ENCODE measurements at places on chromosomes 5 and 9. TPM values are rescaled to one million over a fixed set of nuclear protein-coding genes. Genes with fewer than 3 reads are reported as not detected.
A peak's percentile ranks its signal among the peaks of the same experiment; 100 is the strongest.

- no peak for DNase-seq
Measured at GRCh38 chr5:83157163-83157562, 79.8 kb downstream of the XRCC4 start.

DNA sequence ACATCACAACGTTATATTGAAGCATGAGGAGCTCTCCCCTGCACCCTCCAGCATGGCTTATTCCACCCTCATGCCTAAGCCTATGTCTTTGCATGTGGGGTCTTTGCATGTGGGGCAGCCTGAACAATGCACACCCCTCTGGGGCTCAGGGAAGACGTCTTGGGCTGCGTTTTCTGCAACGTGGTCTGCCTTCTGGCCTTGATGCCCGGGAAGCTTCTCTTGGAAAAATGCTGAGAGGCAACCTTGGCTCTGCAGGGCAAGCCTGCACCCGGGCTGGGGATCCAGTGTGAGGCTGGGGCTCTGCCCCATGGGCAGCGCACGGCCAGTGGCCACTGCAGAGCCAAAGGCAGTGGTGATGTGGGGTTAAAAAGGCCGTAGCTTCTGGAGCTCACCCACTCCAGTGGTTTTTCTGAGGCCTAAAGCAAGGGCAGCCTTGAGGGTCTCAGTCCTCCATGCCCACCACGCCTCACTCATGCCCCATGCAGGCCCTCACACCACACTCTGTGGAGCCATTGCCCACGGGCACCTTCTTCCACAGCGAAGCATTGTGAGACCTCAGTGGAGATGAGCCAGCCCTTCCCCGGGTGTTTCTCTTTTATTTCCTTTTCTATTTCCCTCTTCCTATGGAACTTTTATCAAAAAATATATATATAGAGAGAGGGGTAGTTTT, 112.2 kb downstream of the MRPL36 start:
- no peak overlapping the region for H3K4me3 ChIP-seq
- no peak overlapping the region for H3K27ac ChIP-seq
- H3K36me3 ChIP-seq, result peaks cover 3% of the 10 kb centered on the region
- peaks cover 13% of the 10 kb centered on the region for H3K27me3 ChIP-seq
- DNase-seq, result no peak
- H3K4me1 ChIP-seq, result no peaks in the 10 kb centered on the region

- H3K4me3 ChIP-seq, result no peak overlapping the region
- no peak overlapping the region for H3K27ac ChIP-seq
- H3K4me1 ChIP-seq, result no peaks in the 10 kb centered on the region
- H3K27me3 ChIP-seq, result no peaks in the 10 kb centered on the region
Measured at GRCh38 chr5:126575644-126576043, 19.4 kb downstream of the ALDH7A1 start.

DNA sequence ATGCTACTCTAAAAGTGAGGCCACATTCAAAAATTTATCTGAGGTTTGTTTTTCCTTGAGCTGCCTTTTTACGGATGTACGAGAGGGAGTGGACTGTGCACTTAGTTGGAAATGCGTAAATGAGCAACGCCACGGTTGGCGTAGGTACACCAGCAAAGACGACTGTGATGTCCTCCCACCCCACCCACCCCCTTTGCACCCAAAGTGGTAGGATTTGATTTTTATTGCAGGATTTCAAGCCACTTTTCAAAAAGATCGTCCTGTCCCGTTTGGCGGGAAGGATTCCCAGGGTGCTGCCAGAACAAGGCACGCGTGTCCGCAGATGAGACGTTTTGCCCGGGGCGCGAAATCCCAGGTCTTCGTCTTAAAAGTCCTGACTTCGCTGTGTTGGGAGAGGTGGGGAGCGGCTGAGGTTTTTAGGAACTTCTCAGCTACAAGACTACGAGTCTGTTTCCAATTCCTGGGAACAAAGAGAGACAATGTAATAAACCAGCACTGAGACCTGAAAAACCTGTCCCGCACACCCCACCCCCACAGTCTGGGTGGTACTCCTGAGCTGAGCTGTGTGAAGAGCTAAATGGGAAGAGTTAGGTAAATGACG, 1.0 kb upstream of the TLE1 start:
- peaks cover 16% of the 10 kb centered on the region for H3K4me1 ChIP-seq
- no peaks in the 10 kb centered on the region for H3K36me3 ChIP-seq
- peak overlapping the region; percentile 96 for H3K4me3 ChIP-seq
- DNase-seq, result no peak
- H3K27ac ChIP-seq, result peak overlapping the region; percentile 84

- H3K27me3 ChIP-seq, result no peaks in the 10 kb centered on the region
- no peak overlapping the region for H3K4me3 ChIP-seq
- H3K27ac ChIP-seq, result peak overlapping the region; percentile 22
- DNase-seq, result no peak
- H3K4me1 ChIP-seq, result peaks cover 12% of the 10 kb centered on the region
Measured at GRCh38 chr5:32273821-32274220, 38.9 kb downstream of the MTMR12 start.

- H3K4me1 ChIP-seq, result peaks cover 13% of the 10 kb centered on the region
- H3K27me3 ChIP-seq, result no peaks in the 10 kb centered on the region
- no peak overlapping the region for H3K27ac ChIP-seq
- H3K4me3 ChIP-seq, result no peak overlapping the region
- no peak for DNase-seq
Measured at GRCh38 chr5:173140769-173141168, 3.6 kb upstream of the BNIP1 start.

- no peak overlapping the region for H3K4me3 ChIP-seq
- no peaks in the 10 kb centered on the region for H3K36me3 ChIP-seq
- no peaks in the 10 kb centered on the region for H3K4me1 ChIP-seq
- DNase-seq, result no peak
Measured at GRCh38 chr5:158966716-158967115, 133.0 kb downstream of the EBF1 start.

DNA sequence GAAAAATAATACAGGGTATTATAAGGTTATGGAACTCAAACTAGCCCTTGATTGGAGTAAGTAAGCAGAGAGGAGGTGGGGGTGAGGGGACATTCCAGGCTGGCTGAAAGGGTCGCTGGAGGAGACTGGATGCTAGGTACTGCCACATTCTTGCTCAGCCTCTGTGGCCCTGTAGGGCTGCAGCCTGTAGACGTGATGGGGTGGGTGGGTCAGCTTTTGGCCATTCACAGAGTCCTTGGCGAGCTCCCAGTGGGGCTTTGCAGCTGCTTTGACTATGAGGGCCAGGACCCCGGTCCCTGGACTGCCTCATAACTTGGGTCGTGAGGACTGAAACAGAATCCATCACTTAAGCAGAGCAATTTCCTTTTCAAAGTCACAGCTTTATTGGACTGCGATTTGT, 4.2 kb upstream of the GDNF start:
- no peak for DNase-seq
- H3K27ac ChIP-seq, result no peak overlapping the region
- peaks cover 20% of the 10 kb centered on the region for H3K27me3 ChIP-seq
- H3K36me3 ChIP-seq, result no peaks in the 10 kb centered on the region
- H3K4me1 ChIP-seq, result no peaks in the 10 kb centered on the region

- peaks cover 7% of the 10 kb centered on the region for H3K4me1 ChIP-seq
- no peak overlapping the region for H3K27ac ChIP-seq
- H3K36me3 ChIP-seq, result peaks cover 6% of the 10 kb centered on the region
- H3K4me3 ChIP-seq, result peak overlapping the region; percentile 3
Measured at GRCh38 chr9:96720435-96720834, 57.5 kb downstream of the ZNF510 start.

GRCh38 chr5:154575546-154576428, 97.8 kb upstream of the HAND1 start:
- H3K27ac ChIP-seq, result no peak overlapping the region
- no peak overlapping the region for H3K4me3 ChIP-seq
- H3K27me3 ChIP-seq, result peaks cover 34% of the 10 kb centered on the region
- no peaks in the 10 kb centered on the region for H3K36me3 ChIP-seq
- no peak for DNase-seq

DNA sequence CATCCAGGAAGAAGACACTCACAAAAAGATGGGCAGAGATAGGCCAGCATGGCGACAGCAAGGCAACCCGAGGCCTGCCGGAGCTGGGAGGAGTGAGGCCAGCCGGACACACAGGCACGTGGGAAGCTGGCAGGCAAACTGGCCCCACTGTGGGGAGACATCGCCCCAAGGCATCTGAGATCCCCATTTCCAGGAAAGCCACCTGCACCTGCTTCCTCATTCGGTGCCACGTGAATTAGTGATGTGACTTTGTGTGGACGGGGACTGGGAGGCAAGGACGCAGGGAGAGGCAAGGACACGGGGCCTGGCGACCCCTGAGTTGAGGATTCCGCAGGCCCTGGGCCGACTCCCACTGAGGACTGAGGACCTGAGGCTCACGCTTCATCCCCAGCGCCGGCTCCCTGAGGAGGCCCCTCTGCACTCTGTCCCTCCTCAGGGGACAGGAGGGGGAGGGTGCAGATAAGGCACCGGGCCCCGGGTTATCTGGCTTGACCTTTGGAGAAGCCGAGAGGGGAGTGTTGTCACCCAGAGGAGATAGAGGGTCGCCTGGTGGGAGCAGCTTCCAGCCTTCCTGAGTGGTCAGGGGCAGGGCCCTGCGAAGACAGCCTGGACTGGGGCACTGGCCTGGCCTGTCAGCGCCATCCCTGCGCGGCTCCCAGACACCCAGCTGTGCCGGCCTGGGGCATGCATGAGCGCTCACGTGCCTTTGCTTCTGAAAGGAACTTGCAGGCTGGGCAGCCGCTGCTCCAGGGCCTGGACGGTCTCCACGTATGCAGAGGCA, 39.7 kb downstream of the NDUFS6 start:
- no peaks in the 10 kb centered on the region for H3K36me3 ChIP-seq
- no peak overlapping the region for H3K27ac ChIP-seq

- H3K4me1 ChIP-seq, result peaks cover 20% of the 10 kb centered on the region
- no peak for DNase-seq
- H3K27me3 ChIP-seq, result no peaks in the 10 kb centered on the region
- peaks cover 8% of the 10 kb centered on the region for H3K36me3 ChIP-seq
- no peak overlapping the region for H3K27ac ChIP-seq
Measured at GRCh38 chr9:104775574-104775936, 11.6 kb downstream of the NIPSNAP3B start.

DNA sequence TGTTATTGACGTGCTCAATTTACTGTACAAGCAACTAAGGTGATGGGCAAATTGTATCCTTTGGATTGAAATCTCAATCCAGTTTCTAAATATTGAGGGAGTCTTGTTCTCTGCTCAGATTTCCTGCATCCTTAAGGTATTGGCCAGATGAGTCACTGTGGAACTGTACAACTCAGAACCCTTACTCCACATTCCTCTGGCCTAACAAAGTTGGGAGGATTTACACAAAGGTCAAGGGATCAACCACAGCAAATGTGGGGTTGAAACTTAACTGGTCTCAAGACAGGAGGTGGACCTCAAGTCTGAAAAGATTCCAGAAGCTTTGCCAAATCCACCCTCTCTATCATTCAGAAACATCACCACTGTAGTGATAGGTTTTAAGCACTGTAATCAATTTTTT, 81.5 kb upstream of the AGXT2 start:
- no peak for DNase-seq
- peaks cover 22% of the 10 kb centered on the region for H3K27me3 ChIP-seq
- H3K4me3 ChIP-seq, result no peak overlapping the region
- H3K4me1 ChIP-seq, result peaks cover 15% of the 10 kb centered on the region

GRCh38 chr5:135710045-135710675, 124.3 kb upstream of the SLC25A48 start:
- H3K4me1 ChIP-seq, result no peaks in the 10 kb centered on the region
- DNase-seq, result no peak
- no peak overlapping the region for H3K27ac ChIP-seq
- H3K4me3 ChIP-seq, result no peak overlapping the region

GRCh38 chr5:83608122-83608521, 112.5 kb downstream of the HAPLN1 start:
- no peak overlapping the region for H3K27ac ChIP-seq
- H3K4me3 ChIP-seq, result no peak overlapping the region
- no peaks in the 10 kb centered on the region for H3K4me1 ChIP-seq
- no peaks in the 10 kb centered on the region for H3K36me3 ChIP-seq
- H3K27me3 ChIP-seq, result peaks cover 21% of the 10 kb centered on the region

- no peaks in the 10 kb centered on the region for H3K27me3 ChIP-seq
- H3K27ac ChIP-seq, result no peak overlapping the region
- peaks cover 41% of the 10 kb centered on the region for H3K4me1 ChIP-seq
- H3K4me3 ChIP-seq, result no peak overlapping the region
Measured at GRCh38 chr9:112377087-112377486, 2.8 kb upstream of the HSDL2 start.

DNA sequence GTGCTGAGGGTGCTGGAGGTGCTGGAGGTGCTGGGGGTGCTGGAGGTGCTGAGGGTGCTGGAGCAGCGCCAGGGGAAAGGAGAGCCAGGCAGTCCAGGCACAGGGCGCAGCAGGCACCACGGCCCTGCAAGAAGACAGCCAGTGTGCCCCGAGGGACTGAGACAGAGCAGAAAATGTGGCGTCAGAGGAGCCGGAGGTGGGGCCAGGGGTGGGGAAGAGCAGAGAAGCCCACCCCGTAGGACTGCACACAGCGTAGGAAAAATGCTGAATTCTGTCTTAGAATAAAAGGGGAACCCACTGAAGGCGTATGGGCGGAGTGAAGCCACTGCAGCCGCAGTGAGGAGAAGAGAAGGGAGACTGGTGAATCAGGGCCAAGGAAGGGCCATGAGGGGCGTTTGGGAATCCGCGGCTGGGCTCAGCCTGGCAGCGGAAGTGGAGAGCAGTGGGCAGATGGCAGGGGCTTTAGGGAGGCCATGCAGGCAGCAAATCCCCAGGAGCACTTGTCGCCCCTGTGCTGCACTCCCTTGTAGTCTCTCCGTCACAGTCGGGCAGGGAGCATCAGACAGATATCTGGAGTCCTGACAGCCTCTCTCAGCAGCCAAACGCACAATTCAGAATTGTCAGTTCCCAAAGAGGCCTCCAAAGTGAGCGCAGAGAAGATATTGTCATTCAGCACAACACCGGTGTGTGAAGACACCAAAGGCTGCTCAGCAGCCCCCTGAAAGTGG, 35.9 kb upstream of the LECT2 start:
- H3K36me3 ChIP-seq, result no peaks in the 10 kb centered on the region
- no peak for DNase-seq
- peaks cover 15% of the 10 kb centered on the region for H3K27me3 ChIP-seq
- H3K4me1 ChIP-seq, result no peaks in the 10 kb centered on the region
- no peak overlapping the region for H3K4me3 ChIP-seq
- H3K27ac ChIP-seq, result no peak overlapping the region

DNA sequence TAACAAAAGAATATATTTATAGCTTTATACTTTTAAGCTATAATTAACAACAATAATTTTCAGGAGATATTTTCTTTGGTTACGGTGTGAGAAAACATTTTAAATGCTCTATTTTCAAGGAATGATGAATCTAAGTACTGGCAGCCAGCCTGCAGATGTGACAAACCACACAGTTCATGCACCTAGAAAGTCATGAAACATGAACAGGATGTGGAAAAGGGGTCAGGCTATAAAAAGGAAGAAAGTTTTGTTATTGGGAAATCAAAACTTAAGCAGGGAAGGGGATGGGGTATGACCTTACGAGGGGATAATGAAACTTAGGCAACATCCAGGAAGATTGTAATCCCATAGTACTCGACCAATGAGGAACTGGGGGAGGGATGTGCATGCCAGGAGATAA, 508.7 kb upstream of the GRAMD2B start:
- H3K4me1 ChIP-seq, result no peaks in the 10 kb centered on the region
- no peak overlapping the region for H3K27ac ChIP-seq
- H3K27me3 ChIP-seq, result no peaks in the 10 kb centered on the region
- no peaks in the 10 kb centered on the region for H3K36me3 ChIP-seq
- H3K4me3 ChIP-seq, result no peak overlapping the region

GRCh38 chr9:89247431-89248353, 63.3 kb upstream of the CKS2 start:
- no peak overlapping the region for H3K4me3 ChIP-seq
- no peaks in the 10 kb centered on the region for H3K36me3 ChIP-seq
- no peaks in the 10 kb centered on the region for H3K4me1 ChIP-seq
- H3K27ac ChIP-seq, result no peak overlapping the region
- peaks cover 6% of the 10 kb centered on the region for H3K27me3 ChIP-seq

Gene SLC34A1
- 0.25 TPM for total RNA-seq

Gene OR1L4
- not detected for total RNA-seq

Gene C9orf153
- 1.1 TPM for total RNA-seq

Gene CTXN3
- total RNA-seq, result not detected

Gene HTR1A
- not detected for total RNA-seq

All from naive thymus-derived CD8-positive, alpha-beta T cell (primary cell).